ENCODE measurements at places on chromosomes 6 and 20.

DNA sequence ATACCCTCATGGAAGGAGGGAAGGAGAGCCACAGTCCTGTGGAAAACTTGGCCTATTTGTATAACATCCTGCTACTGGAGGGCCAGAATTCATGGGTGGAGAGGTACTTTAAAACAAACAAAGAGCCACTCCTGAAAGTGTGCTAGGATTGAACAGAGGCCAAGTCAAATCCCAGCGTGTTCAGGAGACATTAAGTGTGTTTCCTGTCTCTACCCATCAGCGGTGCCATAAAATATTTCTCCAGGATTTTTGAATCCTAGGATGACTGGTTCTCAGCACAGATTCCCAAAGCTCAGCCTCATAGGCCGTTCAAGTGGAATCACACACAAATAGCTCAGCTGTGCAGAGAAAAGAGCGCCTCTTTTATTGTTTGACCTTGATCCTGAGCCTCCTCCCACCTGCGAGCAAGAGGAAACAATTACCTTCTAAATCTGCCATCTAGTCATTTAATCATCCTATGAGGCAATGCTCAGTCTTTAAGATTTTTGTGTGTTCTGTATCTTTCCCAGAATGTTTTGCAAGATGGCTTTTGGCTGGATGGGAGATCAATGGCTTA lies 31.8 kb upstream of the RALGAPA2 start:
- DNase-seq, result no peak

DNA sequence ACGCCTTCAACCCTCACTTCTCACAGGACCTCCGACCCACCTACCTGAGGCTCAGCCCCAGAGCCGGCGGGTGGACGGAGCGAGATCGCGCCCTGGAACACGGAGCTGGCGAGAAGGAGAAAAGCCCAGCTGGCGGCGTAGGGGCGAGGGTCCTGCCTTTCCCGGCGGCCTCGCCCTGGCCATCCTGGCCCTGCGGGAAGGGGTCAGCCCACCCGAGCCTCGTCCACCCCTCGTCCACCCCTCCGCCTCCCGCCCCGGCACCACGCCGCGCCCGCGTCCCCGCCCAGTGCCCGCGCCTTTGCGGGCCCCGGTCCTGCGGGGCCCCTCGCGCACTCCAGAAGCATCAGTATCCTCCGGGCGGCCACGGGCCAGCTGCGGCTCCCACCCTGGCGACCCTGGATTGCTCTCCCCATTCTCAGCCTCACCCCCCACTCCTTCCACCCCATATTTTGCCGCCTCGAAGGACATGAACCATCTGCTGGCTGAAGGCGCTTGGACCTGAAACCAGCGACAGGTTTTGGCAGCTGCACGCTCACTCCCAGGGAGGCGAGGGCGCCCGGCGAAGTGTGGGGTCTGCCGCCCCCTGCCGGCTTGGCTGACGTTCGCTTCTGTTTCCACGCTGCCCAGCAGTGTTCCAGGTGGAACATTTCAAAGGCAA lies 65.1 kb downstream of the PLG start:
- peak; percentile 76 for DNase-seq

- no peak for DNase-seq
Observed at GRCh38 chr6:149056777-149057463, 260.6 kb upstream of the TAB2 start.

- no peak for DNase-seq
Observed at GRCh38 chr6:96702626-96703025, 134.7 kb downstream of the GPR63 start.

- no peak for DNase-seq
Observed at GRCh38 chr6:80548532-80548931, 442.1 kb downstream of the BCKDHB start.

DNA sequence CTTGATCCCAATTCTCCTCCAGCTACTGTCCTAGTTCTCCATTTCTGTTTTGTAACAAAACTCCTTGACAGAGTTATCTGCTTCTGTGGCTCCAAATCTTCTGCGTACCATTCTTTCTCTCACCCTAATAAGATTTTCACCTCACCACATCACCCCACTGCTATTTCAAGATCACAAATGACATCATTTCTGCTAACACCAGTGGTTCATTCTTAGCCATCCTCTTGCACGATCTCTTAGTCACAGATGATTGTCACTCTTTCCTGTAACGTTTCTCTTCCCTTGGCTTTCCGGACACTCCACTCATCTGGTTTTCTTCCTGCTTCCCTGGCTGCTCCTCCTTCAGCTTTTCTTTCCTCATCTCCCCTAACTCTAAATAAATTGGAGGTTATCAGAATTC lies 56.8 kb upstream of the FABP7 start:
- DNase-seq, result no peak

DNA sequence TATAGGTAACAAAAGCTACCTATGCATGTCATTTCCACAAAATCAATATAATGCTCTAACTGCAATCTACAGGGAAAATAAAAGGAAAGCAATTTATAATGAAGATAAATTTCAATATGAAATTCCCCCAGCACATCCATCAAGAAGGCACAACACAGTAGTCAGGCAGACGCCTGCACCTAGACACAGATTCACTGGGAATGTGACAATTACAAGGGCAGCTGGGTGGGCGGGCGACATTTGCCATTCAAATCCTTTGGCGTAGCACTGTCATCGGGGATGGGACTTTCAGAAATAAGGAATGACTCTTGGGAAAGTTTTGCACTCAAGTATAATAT lies 60.4 kb downstream of the SULF2 start:
- DNase-seq, result no peak

GRCh38 chr20:53021934-53022333 lies 49.8 kb downstream of the TSHZ2 start:
- DNase-seq, result no peak

- no peak for DNase-seq
Observed at GRCh38 chr20:12924126-12924525, 84.6 kb upstream of the SPTLC3 start.

DNA sequence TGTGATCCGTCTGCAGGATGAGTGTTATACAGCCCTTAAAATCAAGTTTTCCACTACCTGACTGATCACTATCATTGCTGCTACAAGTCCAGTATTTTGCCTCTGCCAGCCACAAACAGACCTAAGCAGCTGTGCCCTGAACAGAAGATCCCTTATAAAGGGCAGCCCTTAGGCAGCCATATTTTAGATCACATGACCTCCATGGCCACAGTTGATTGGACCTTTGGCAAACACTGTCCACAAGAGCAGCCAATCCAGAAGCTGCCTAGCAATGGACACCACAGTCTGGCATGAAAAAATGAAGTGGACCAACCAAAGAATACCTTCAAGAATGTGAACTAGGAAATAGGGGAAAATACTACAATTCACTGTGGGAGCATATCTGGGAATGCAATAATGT lies 50.8 kb downstream of the MC3R start:
- no peak for DNase-seq

DNA sequence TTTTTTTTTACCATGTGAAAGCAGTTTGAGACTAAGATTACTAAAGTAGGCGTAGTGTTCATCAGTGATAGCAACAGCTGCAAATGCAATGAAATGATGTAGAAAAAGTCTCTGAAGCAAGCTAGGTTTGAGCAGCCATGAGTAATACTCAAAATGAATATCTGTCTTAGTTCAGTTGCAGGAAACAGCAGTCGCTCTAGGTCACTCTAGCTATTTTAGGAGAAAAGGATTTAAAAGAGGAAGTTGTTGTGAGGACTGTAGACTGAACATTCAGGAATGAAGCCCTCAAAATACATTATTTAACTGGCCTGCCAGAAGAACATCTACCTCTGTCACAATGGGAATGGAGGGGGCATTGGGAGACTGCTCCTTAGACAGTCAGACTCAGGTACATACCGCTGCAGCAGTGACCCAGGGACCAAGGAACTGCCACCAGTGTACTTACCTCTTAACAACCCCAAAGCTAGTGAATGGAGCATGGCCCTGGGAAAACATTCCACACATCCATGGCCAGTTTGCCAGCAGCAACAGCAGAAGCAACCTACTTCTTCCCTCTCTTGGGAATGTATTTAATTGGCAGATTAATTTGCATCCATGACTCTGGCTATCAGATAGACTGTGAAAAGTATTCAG lies 243.0 kb upstream of the KHDRBS2 start:
- DNase-seq, result no peak

GRCh38 chr6:33927616-33928015 lies 123.8 kb upstream of the MLN start:
- DNase-seq, result no peak

DNA sequence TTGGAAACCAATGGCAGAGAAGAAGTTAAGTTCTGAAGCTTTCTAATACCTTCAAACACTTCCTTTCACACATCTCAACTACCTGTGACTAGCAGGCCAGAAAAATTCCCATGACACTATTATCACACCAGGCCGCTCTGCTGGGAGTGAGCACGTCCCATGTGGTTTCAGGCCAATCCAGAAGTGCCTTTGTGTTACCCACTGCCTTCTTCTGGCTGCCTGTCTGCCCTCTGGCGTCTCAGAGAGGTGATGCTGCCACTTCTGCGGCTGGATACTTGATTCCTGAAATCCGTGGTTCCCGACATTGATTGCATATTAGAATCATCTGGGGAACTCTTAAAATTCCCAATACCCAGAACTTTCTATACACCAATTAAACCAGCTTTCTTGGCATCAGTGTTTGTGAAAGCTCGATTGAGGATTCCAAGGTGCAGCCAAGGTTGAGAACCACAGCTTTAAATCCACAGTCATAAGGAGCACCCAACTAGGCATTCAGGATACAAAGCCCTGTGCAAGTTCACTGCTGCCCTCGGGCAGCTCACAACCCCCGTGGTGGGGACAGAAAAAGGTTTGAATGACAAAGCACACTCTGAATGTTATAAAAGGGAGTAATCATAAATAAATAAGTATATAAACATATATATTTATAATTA lies 65.6 kb downstream of the STMND1 start:
- DNase-seq, result no peak

- DNase-seq, result peak; percentile 82
Observed at GRCh38 chr6:7974938-7975763, 64.6 kb upstream of the TXNDC5 start.

GRCh38 chr6:55758156-55758937 lies 117.0 kb downstream of the BMP5 start:
- no peak for DNase-seq

- no peak for DNase-seq
Observed at GRCh38 chr20:41734506-41734945, 116.3 kb upstream of the CHD6 start.

DNA sequence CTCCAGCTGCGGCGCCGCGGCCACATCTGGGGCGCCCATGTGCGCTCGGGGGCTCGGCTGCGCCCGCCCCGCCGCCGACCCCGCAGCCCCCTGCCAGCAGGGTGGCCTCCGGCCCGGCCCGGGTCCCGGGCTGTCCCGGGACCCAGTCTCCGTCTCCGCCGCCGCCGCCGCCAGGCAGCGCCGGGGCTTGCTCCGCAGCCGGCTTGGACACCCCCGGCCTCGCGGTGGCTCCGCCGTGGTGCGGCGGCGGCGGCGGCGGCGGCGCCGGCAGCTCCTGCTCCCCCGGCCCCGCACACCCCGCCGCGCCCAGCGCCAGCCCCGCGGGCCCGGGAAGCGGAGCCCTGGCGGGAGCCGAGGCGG lies 219 bp downstream of the ISM1 start:
- DNase-seq, result no peak

DNA sequence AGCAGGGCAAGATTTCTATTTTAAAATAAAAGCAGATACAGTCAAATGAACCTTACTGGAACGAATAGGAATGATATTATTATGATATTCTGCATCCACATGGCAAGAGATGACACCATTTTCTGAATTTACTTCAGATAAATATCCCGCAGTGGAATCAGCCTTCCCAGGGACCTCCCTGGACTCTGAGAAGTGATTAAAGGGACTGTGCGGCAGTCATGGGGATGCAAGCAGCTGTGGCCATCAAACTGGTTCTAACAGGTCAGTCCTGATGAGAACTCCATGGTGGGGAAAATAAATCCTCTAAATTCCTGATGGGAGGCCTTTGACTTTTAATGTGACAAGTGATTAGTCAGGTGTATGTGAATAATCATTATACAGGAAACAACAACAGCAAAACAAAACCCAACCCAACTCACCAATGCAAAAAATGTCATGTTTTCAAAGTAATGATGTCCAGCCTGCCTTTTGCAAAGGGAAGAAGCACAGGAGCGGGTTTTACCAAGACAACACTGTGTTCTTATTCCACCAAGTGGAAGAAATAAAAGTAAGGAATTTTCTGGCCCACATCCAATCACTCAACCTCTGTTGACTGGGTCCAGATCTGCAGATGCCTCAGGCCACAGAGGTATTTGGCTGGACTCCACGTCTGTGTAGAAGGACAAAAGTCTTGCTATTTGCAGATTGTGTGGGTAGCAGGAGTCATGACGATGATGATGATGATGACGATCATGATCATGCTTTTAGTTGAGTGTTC lies 61.9 kb upstream of the CITED2 start:
- no peak for DNase-seq

GRCh38 chr6:53358440-53359094 lies 9.8 kb upstream of the ELOVL5 start:
- DNase-seq, result no peak

- no peak for DNase-seq
Observed at GRCh38 chr20:54474866-54475265, 527 bp upstream of the DOK5 start.

DNA sequence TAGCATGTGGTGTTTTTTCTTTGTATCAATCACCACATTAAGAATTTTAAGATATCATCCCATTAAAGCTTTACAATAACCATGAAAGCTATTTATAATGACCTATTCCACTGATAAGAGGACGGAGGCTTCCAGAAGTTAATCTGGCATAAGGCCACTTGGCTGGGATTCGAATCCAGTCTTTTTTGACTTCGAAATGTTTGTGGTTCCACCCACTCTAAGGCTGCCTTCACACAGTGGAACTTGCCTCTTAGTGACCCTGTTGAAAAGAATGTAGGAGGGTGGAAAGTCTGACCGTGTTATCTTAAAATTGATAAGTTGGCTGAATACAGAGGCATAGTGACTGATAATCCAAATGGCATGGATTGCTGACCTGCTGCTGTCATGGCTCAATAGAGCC lies 959.7 kb downstream of the KIF16B start:
- DNase-seq, result no peak

DNA sequence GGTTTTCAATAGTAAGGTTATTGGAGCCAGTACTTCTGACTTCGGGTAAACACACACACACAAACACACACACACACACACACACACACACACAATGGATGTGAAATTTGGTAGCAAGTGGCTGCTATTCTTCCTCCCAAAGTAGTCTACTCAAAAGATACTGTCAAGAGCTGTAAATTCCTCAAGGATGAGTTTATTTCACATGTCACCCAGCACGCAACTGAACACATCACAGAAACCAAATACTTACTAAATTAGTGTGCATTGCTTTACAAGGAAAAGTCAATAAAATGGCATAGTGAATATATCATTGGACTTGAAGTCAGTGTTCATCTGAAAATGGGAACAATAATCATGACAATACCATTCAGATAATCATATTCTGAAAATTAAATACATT lies 32.9 kb downstream of the MMUT start:
- DNase-seq, result no peak

DNA sequence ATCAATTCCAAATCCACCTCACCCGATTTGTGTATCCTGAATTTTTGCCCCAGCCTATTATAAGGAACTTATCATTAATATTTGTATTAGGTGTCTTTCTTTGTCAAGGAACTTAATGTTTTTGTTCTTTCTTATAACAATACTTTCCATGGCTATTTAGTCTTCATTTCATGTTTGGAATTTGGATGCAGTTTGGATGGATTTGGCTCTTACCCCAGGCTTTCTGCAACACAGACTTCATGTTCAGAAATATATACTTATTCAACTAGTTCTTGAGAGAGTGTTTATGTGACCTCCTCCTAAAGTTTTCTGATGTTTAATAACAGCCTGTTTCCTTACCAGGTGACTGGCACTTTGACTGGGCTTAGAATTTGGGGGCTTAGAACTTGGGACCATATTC lies 35.9 kb upstream of the TOX2 start:
- DNase-seq, result no peak

GRCh38 chr6:549906-550305 lies 107.0 kb downstream of the HUS1B start:
- DNase-seq, result no peak
